ENCODE measurements at places on chromosomes 11 and 22.

DNA sequence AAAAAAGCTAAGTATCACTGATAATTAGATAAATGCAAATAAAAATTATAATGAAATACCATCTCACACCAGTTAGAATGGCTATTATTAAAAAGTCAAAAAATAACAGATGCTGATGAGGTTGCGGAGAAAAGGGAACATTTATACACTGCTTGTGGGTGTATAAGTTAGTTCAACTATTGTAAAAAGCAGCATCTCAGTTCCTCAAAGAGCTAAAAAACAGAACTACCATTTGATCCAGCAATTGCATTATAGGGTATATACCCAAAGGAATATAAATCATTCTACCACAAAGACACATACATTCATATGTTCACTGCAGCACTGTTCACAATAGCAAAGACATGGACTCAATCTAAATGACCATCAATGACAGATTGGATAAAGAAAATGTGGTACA is 120.3 kb upstream of the ZBED5 start:
- DNase-seq = no peak

DNA sequence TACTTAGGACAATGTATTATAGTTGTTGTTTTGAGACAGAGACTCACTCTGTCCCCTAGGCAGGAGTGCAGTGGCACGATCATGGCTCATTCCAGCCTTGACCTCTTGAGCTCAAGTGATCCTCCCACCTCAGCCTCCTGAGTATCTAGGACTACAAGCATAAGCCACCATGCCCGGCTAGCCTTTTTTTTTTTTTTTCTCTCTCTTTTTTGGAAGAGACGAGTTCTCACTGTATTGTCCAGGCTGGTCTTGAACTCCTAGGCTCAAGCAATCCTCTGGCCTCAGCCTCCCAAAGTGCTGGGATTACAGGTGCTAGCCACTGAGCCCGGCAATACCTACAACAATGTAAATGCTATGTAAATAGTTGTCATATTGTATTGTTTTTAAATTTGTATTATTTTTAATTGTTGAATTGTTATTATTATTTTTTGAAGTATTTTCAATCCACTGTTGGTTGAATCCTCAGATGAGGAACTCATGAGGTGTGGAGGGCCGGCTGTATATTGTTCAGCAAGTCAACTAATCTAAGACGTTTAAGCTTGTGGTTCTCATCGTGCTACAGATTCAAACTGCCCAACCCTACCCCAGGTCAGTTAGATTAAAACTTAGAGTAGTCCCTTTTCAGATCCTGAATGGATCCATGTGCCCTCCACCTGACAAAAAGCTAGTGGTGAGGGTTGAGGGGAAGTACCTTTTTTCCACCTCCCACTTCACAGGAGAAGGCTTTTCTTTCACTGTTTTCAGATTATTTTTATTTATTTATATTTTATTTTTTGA is 11.9 kb upstream of the ZNF280A start:
- DNase-seq = no peak

GRCh38 chr22:21945453-21946261 is 7.0 kb downstream of the PPM1F start:
- no peak for DNase-seq

DNA sequence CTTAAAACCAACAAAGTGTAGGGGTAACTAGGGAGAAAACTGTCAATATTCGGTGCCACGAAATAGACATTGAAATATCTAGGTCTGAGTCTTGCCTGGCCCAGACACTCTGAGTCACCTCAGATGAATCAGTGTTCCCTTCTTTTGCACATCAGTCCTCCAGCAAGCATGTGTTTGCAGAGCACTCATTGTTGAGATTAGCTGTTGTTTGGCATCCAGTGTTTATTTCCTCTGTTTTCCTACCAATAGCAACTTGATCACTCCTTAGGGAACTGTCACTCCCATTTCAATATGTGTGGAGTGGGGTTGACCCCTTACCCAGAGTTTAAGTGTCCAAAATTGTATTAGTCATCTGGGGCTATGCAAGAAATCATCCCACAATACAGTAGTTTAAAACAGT is 4.7 kb upstream of the ASCC2 start:
- DNase-seq = no peak

GRCh38 chr11:64327375-64327774 is 9.5 kb downstream of the PRDX5 start:
- no peak for DNase-seq

DNA sequence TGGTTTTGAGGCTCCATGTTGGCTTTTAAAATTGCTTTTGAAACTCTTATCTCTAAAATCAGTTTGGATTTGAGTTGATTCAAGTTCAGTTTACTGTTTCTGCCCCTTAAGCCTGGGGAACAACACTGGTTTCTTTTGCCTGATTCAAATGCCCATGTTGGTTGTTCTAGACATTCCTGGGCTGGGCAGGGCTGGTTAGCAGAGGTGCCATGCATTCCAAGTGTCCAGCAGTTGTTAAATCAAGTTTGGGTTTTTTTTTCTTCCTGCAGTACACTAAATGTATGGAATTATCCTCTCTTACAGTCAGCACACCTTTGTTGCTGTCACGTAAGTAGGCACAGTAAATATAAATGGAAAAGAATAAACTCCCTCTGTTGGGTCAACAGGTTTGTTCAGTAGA is 67.2 kb upstream of the MTMR2 start:
- DNase-seq = no peak

- DNase-seq = no peak
These were observed 47.8 kb upstream of the ALX4 start for GRCh38 chr11:44357711-44358110.
